ENCODE measurements at places on chromosomes 3 and 15.

DNA sequence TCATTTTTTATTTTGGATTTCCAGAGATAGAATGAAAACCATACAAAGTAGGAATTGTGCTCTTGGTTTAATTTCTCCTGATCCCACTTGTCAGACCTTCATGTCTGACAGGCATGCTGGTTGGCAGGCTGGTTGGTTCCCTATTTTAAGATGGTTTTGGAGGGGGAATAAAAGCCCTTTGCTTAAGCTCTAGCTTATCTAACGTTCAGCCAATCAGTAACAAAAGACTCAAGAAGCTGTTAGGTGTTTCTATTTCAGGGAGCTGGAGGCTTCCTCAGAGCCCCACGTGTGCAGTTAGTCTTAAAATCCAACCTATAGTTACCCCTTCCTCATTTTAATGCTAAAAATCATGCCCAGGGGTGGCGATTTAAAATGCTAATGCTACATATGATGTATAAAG, 40.5 kb upstream of the XIRP1 start:
- H3K27ac ChIP-seq = no peak overlapping the region
- H3K36me3 ChIP-seq = no peaks in the 10 kb centered on the region
- H3K4me1 ChIP-seq = no peaks in the 10 kb centered on the region

GRCh38 chr3:88779482-88779881, 327.9 kb upstream of the EPHA3 start:
- no peaks in the 10 kb centered on the region for H3K4me1 ChIP-seq
- no peaks in the 10 kb centered on the region for H3K36me3 ChIP-seq
- DNase-seq = no peak
- no peaks in the 10 kb centered on the region for H3K27me3 ChIP-seq
- H3K27ac ChIP-seq = no peak overlapping the region
- H3K4me3 ChIP-seq = no peak overlapping the region

GRCh38 chr3:141894524-141895176, 18.2 kb downstream of the ATP1B3 start:
- peaks cover 4% of the 10 kb centered on the region for H3K4me1 ChIP-seq
- no peaks in the 10 kb centered on the region for H3K36me3 ChIP-seq
- no peak for DNase-seq
- no peaks in the 10 kb centered on the region for H3K27me3 ChIP-seq

- H3K27me3 ChIP-seq = no peaks in the 10 kb centered on the region
- no peak overlapping the region for H3K27ac ChIP-seq
- no peak overlapping the region for H3K4me3 ChIP-seq
- no peak for DNase-seq
These were observed 392.6 kb upstream of the ADAMTS9 start for GRCh38 chr3:65080432-65080831.

DNA sequence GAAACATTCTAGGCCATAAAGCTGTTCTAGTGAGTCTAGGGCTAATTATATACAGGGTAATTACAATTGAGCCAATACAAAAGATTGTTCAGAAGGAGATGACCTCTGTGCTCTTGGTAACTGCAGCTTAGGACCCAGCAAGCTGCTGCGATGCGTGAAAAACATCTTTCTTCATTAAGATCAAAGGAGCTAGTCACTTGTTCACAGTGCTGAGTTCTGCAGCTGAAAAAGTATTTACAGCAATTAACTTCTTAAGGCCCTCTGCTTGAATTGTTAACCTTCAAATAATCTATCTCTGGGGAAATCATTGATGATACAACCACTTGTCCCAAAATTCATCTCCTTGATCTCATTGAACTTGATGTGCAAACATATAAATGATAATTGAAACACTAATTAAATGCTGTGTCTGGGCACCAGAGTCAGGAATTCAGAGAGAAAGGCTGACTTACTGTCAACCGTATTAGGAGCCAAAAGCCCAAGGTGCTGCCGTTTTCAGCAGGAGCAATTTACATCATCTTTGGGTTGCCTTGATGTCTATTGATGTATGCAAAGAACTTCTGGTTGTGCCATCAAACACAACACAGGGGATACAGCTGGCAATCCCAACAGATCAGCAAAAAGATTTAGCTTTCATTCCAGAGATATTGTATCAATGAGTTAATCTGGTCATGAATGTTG, 213.0 kb downstream of the NECTIN3 start:
- no peaks in the 10 kb centered on the region for H3K27me3 ChIP-seq
- DNase-seq = no peak
- no peak overlapping the region for H3K4me3 ChIP-seq
- H3K36me3 ChIP-seq = no peaks in the 10 kb centered on the region
- H3K4me1 ChIP-seq = no peaks in the 10 kb centered on the region

- H3K4me1 ChIP-seq = no peaks in the 10 kb centered on the region
- DNase-seq = no peak
- H3K27ac ChIP-seq = no peak overlapping the region
- no peaks in the 10 kb centered on the region for H3K27me3 ChIP-seq
- H3K4me3 ChIP-seq = no peak overlapping the region
- H3K36me3 ChIP-seq = no peaks in the 10 kb centered on the region
These were observed 412.7 kb upstream of the ZNF717 start for GRCh38 chr3:76198086-76198485.

DNA sequence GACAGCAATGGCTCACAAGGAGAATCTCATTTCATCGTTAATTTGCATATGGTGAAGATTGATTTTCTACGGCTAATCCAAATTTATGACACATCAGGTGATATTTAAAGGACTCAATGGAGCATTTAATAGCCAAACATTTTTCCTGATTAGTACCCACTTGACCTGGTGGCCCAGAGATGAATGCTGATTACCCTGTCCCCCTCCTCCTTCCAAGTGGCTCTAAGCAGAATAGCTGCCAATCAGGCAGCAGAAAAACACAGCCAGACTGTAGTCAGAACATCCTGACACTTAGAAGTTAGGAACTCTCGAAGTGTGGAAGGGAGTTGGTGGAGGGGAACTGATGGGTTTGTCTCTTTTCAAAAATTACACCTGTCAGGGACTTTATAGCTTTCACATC, 302.5 kb downstream of the ZNF621 start:
- no peak overlapping the region for H3K27ac ChIP-seq
- DNase-seq = no peak
- no peaks in the 10 kb centered on the region for H3K4me1 ChIP-seq
- no peak overlapping the region for H3K4me3 ChIP-seq
- no peaks in the 10 kb centered on the region for H3K27me3 ChIP-seq

DNA sequence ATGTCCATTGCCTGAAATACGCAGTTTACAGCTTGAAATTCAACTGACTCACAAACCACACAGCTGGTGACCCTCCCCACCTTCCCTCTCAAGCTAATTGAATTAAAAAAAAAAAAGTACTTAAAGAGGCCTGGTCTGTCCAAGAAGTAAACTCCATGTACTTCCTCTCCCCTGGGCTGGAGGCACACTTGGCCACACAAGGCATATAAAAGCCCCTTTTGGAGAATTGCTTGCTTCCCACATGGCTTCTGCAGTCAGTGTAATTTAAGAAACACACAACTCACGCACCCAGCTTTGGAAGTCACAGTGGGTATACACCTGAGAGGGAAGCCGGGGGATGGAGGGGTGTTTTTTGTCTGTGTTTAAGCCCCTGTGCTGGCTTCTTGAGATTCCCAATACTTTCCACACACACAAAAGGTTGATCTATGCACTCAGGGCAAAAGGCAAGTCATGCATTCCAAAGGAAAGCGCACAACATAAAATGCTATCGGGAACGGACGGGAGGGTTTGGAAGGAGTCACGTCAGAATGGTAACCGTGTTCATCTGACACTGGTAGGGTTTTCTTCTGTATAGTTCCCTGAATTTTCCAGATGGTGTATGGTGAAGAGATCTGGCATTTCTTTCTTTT, 106.6 kb upstream of the ALDH1A3 start:
- H3K27me3 ChIP-seq = no peaks in the 10 kb centered on the region
- H3K36me3 ChIP-seq = no peaks in the 10 kb centered on the region
- H3K4me1 ChIP-seq = peaks cover 6% of the 10 kb centered on the region
- peak overlapping the region; percentile 23 for H3K27ac ChIP-seq
- H3K4me3 ChIP-seq = no peak overlapping the region

DNA sequence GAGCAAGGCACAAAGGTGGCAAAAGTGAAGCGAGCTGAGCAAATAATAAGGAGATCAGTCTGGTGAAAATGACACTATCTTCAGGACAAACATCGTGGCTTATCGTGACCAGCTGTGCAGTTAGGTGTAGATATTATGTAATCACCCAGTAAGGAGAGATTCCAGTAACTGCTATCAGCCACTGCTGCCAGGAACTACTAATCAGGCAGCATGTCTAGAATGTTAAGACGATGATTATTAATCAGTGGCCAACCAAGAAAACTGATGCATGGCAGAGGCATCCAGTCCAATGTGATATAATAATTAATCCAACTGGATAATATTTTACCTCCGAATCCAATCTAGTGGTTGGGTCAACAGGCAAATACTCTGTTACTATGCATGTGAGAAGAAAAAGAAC, 252.7 kb upstream of the ZPLD1 start:
- no peak overlapping the region for H3K4me3 ChIP-seq
- no peak for DNase-seq
- no peaks in the 10 kb centered on the region for H3K4me1 ChIP-seq
- H3K27me3 ChIP-seq = no peaks in the 10 kb centered on the region

DNA sequence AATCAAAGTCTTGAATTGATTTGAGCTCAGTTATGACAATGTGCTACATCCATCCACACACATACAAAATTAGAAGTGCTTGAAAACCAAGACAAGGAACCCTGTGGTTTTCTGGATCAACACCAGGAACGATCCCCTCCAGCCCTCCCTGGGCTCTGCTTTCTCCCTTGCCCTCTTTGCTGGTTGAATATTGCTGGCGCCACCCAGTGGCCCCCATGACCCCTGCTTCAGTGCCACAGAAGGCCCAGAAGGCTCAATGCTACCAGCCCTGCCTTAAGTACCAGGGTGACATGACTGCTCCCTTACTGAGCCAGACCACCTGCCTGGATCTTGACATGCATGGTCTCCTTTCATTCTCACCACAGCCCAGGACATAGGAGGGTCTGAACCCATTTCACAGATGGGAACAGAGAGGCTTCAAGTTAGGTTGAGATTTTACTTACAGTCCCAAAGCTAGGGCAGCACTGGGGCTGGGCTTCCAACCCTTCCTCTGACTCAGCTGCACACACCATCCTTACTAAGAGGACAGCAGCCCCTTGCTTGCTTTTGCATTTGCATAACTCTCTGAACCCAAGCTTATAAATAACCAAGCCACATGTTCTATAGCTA, 15.0 kb downstream of the IL12A start:
- no peak overlapping the region for H3K4me3 ChIP-seq
- no peaks in the 10 kb centered on the region for H3K27me3 ChIP-seq
- DNase-seq = peak; percentile 50
- no peaks in the 10 kb centered on the region for H3K36me3 ChIP-seq

DNA sequence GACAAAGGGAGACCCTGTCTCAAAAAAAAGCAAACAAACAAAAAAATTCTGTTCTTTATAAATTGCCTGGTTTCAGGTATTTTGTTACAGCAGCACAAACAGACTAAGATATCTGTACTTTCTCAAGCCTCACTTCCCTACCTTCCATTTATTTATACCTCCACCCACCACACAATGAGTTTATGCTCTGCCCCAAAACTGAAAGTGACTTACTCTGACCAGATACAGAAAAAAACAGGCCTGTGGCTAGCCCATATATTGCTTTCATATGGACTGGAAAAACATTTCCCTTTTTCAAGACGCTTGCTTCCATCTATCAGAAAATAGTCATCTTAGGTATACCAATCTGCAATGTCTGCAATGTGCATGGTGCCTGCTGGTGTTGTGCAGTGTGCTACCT, 8.7 kb upstream of the GPD1L start:
- no peak for DNase-seq
- H3K4me3 ChIP-seq = no peak overlapping the region
- no peaks in the 10 kb centered on the region for H3K27me3 ChIP-seq
- H3K36me3 ChIP-seq = no peaks in the 10 kb centered on the region
- H3K4me1 ChIP-seq = no peaks in the 10 kb centered on the region
- H3K27ac ChIP-seq = no peak overlapping the region

- H3K27me3 ChIP-seq = no peaks in the 10 kb centered on the region
- H3K4me3 ChIP-seq = no peak within 1 kb of the TSS
- no peaks in the 10 kb centered on the region for H3K4me1 ChIP-seq
- no peak within 1 kb of the TSS for H3K27ac ChIP-seq
- DNase-seq = no peak
These were observed at the start of gene PLSCR5 for GRCh38 chr3:146605106-146605505. PLSCR5 (minus strand) TSS chr3:146605346; CDS start chr3:146605212, 134 bp downstream.

DNA sequence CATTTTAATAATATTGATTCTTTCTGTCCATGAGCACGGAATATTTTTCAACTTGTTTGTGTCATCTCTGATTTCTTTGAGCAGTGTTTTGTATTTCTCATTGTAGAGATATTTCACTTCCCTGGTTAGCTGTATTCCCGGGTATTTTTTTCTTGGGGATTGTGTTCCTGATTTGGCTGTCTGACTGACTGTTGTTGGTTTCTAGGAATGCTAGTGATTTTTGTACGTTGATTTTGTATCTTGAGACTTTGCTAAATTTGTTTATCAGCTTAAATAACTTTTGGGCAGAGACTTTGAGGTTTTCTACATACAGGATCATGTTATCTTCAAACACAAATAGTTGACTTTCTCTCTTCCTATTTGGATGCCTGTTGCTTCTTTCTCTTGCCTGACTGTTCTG, 418.8 kb upstream of the ALCAM start:
- H3K4me3 ChIP-seq = no peak overlapping the region
- no peak for DNase-seq
- H3K27me3 ChIP-seq = no peaks in the 10 kb centered on the region

Data from Panc1 (cell line).